Frontal cortex (tissue), 4 donors: ENCODE measurements at places on chromosomes 13 and 19. TPM values are rescaled to one million over a fixed set of nuclear protein-coding genes. Genes with fewer than 3 reads are reported as not detected.

DNA sequence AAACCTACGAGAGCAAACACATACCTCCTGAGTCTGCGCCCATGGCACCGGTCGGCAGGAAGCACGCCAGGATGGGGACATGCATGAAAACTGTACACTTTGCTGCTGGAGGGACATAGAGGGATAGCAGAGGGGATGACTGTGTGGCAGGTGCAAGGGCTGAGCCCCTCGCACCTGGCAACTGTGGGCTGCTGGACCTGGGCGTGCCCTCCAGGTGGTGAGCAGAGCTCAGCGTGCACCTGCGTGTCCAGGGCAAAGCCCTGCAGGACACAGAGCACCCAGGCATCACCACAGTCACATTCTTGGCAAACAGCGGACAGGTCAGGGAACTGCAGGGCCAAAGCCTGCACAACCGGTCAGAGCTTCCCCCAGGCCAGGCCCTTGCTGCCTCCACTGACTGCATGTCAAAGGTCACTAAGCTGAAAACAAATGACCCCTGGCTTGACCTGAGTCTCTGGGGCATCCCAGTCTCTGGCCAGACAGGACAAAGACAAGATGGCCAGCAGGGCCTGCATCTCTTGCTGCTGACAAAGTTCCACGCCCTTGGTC, 9.0 kb upstream of the ISYNA1 start:
- DNase-seq: no peak

DNA sequence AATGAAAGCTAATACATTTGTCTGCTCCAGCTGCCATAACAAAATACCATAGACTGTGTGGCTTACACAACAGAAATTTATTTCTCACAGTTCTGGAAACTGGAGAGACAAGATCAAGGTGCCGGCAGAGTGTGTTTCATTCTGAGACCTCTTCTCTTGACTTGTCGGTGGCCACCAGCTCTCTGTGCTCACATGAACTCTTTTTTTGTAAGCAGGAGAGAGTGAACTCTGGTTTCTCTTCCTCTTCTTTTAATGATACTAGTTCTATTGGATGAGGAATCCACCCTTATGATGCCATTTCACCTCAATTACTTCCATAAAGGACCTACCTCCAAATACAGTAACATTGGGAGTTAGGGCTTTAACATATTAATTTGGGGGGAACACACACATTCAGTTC, 11.7 kb downstream of the KCTD12 start:
- no peak for DNase-seq

GRCh38 chr19:19628501-19629134, 598 bp upstream of the LPAR2 start:
- peak; percentile 66 for DNase-seq

DNA sequence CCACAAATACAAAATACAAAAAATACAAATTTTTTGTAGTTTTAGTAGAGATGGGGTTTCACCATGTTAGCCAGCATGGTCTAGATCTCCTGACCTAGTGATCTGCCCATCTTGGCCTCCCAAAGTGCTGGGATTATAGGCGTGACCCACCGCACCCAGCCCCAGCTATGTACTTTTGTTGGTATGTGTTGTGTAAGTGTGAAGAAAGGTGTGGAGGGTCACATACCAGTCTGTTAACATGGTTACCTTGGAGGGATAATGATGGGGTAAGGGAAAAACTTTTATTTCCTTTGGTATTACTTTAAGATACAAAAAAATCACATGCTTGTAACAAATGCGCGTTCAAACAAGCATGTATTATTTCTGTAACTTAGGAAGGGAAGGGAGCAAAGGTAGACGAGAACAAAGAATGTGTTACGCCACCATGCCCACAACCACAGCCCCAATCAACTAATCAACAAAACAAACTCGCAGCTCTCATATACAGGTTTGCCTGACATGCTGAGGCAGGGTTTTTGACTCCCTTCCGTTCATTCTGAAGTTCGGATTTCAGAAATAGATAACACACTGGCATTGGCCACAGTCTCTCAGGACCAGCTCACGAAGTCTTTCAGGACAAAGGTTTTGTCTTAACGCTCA, 13.5 kb upstream of the VWA8 start:
- DNase-seq: no peak

- no peak for DNase-seq
Measured at GRCh38 chr19:49635530-49636232, 4.3 kb downstream of the RRAS start.

DNA sequence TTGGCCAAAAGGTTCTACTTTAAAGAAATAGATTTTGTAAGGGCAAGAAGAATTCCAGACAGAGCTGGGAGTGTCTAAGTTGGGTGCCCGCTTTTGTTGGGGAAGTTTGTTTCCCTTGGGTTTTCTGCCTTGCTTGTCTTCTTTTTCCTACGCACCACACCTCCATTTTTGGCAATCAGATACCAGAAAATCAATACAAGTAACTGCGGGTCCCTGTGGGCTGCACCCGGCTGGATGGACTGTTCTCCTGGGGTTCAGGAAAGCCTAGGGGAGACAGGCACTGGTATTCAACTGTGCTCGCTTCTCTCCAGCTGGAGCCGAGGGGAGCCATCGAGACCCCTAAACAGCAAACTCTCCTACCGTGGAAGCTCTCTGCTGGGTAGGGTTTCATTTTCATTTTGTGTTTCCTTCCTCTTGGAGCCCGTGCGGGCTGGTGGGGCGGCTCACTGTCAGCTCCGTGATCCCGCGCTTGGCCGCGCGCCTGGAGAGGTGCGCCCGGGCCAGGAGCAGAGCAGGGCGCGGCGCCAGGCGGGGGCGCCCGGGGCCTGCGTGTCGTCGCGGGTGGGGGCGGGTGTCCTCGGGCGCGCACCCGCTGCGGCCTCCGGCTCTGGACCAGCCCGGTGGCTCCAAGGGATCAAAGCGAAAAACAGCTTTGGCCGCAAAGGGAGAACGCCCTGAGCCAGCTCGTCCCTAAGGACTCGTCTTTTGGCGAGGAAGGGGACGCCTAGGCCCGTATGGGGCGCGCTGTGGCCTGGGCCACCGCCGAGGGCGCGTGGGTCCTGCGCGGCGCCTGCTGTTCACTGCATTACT, 347.2 kb downstream of the ZNF536 start:
- peak; percentile 55 for DNase-seq

DNA sequence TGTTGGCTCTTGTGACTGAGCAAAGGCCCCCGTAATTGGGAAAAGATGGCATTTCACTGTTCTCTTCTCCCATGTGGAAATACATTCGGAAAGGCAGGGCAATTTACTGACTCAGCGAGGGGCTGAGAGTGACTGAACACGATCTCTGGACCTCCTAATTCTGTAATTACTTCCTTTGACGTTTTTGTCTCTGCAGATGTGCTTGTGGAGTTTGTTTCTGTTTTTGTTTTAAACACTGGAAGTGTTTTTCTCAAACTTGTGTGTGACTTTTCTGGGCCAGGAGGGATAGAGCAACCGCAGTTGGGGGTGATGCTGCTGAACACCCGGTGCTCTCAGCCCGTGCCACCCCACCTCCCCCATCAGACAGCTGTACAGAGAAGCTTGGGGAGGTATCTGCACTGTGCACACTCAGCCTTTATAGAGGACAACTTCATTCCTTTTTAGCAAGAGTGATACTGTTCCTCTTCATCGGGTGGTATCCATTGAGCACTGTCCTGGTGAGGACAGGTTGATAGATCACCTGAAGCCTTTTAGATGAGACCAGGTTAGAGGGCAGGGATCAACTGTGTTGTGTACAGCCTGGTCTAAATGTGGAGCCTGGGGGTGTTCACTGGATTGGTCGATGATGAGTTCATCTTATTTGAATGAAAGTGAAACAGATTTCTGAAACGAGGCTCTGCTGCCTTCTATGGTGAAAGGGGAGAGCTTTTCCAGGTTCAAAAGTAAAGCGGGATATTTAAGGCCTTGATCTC, 117.4 kb downstream of the ESD start:
- no peak for DNase-seq

DNA sequence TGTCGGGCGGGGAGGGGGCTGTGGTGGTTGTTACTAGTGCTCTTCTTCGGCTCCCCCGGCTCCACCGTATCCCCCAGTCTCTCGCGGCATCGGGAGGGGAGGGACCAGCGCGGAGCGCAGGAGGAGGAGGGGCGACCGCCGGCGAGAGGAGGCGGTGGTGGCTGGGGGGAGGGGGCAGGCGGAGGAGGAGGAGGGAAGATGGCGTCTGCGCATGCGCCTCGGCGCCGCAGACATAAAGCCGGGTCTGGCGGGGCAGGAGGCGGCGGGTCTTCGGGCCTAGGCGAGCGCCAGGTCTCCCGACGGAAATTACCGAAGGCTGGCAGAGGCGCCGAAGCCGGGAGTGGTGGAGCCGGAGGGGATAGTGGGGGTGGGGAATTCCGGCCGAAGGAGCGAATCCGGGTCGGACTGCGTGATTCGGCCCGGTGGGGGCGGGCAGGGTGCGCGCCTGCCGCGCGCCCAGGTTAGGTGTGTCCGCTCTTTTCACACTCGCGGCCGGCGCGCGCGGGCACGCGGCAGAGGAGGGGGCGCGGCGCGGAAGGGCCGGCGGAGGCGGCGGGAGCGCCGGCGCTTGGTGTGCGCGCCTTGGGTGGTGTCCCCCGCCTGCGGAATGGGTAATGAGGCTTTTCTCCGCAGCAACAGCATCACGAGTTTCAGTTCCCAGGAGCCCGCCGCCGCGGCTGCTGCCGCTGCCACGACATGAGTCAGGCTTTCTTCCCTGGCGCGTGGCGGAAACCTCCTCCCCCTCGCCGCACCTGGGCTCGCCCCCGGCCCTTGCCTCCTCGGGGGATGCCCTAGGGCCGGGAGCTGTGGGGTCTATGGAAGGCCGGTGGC, 1.3 kb upstream of the TSC22D1 start:
- peak; percentile 94 for DNase-seq

DNA sequence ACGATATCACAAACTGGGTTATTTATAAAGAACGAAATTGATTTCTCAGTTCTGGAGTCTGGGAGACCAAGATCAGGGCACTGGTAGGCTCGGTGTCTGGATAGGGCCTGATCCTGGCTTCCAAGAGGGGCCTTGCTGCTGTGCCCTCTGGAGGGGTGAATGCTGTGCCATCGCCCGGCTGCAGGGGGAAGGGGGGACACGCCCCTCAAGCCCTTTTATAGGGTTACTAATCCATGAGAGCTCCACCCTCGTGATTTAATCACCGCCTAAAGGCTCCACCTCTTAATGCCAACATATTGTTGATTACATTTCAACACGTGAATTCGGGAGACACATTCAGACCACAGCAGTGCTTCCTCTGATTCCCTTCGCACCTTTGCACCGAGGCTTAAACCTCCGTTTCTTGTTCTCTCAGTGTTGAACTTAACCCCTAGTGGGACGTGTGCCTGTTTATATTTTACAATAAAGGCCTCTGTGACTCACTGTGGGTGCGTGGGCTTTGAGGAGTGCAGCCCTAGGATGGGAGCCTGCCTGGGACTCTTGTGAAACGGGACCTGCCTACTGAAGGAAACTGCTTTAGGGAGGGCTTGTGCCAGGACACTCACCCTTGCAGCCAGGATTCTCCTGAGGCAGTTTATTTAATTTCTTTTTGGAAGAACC, 52.4 kb upstream of the SPATA13 start:
- no peak for DNase-seq

DNA sequence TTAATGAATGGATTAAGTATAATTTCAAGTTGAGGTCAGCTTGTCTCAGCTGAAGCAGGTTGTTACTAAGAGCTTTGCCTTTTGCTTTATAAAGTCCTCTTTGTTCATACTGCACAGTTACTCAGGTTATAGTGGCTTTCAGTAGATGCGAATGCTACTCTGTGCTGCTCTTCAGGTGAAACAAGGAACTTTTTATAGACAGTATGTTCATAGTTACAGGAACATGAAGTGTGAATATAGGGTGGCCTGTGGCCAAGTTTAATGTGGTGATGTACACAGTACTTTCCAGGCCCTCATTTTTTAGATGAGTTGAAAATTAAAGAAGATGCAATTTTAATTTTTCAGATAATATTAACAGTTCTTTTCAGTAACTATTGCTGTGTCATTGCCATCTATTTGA, 20.8 kb downstream of the SUGT1 start:
- DNase-seq: no peak

GRCh38 chr13:99589575-99589974, 88.3 kb downstream of the TM9SF2 start:
- no peak for DNase-seq

DNA sequence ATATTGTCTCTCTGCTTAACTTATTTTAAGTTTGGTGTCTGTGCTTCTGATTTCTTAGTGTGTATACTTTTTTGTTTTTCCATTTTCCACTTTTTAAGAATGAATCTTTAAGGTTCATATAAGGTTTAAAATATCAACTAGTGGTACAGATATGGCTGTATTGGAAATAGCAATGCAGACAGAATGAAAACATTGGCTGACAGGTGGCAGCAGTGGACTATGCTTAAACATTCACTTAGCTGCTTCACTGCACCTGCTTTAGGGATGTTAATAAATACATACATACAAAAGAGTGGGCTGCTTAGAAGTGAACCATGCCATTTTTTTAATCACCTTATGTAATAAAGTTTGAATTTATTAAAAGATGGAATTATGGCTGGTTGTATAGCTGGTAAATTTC, 27.3 kb downstream of the TM9SF2 start:
- DNase-seq: no peak

- peak; percentile 47 for DNase-seq
Measured at GRCh38 chr19:1170938-1171754, 2.9 kb downstream of the SBNO2 start.

- DNase-seq: no peak
Measured at GRCh38 chr13:67632590-67632989, 402.5 kb upstream of the PCDH9 start.

- DNase-seq: no peak
Measured at GRCh38 chr13:29109987-29110386, 289.8 kb downstream of the MTUS2 start.

GRCh38 chr13:46468570-46469463, 81.8 kb upstream of the RUBCNL start:
- no peak for DNase-seq

GRCh38 chr13:27774169-27774568, 18.1 kb upstream of the GSX1 start:
- DNase-seq: no peak

DNA sequence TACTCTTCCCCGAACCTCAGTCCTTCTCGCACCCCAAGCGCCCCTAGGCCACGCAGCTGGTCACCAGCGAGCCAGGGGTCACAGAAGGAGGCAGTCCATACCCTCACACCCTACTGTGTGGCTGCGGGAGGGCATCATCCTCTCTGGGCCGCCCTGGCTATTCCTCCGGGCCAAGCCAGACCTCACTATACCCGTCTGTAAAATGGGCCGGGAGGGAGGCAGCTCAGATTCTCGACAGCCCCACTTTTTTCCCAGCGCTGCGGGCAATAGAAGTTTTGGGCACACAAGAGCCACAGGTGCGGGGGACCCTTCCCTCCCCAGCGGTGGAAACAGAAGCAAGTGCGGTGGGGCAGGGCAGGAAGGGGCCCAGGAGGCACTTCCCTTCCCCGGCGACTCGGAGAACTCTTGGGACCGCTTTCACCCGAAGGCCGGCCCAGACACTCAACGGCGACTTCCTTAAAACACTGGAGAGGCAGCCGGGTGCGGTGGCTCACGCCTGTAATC, 5.6 kb upstream of the ARRDC2 start:
- no peak for DNase-seq

Gene CYP2S1
- total RNA-seq: 0.41 TPM

Gene CATSPERD
- 0.41 TPM for total RNA-seq

Gene HS6ST3
- 25.3 TPM for total RNA-seq

Gene POLRMT
- 15.9 TPM for total RNA-seq

Gene FXYD3
- total RNA-seq: not detected

Gene NUFIP1
- 6.9 TPM for total RNA-seq

Gene PLK5
- not detected for total RNA-seq

Gene VAV1
- 0.82 TPM for total RNA-seq

Gene MEIOSIN
- total RNA-seq: not detected

Gene DGKH
- total RNA-seq: 15.5 TPM

Gene NLRP5
- not detected for total RNA-seq

Gene ELANE
- not detected for total RNA-seq

Gene PDX1
- not detected for total RNA-seq

Gene SELENOV
- 0.41 TPM for total RNA-seq

Gene BEST2
- not detected for total RNA-seq

Gene ICAM4
- total RNA-seq: 0.41 TPM
